Inflammatory macrophage (primary cell): ENCODE measurements at places on chromosomes 5 and 9.
A peak's percentile ranks its signal among the peaks of the same experiment; 100 is the strongest.

GRCh38 chr5:87645224-87645623, 232.5 kb upstream of the CCNH start:
- DNase-seq, result no peak

DNA sequence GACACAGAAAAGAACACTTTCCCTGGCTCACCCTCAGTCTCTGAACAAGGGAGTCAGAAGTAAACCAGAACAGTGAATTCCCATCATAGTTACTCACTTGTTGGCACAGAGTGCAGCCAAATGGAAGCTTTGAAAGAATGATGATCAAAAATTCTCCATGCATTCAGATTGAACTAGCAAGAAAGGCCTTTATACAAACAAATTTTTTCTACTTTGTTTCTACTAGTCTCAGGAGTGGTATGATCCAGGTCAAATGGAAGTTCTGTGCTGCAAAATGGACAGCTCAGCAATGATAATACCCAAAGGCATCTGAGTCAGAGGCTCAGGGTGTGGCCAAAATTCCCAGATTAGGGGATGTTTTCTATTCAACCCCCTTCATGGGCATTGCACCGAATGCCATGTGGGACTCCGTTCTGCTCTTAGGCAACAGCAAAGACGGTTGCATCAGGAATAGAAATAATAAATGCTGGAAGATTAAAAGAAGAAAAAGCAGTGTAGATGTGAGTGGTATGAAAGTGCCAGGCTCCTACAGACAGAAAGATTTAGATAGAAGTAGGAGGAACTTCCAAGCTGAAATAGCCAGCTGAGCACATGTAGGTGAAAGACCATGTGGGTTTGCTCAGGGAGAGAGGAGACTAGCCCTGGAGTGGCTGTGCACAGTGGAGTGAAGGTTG, 24.0 kb upstream of the ASPN start:
- DNase-seq, result no peak

GRCh38 chr5:7794311-7794710, 56.6 kb downstream of the CFAP90 start:
- no peak for DNase-seq

DNA sequence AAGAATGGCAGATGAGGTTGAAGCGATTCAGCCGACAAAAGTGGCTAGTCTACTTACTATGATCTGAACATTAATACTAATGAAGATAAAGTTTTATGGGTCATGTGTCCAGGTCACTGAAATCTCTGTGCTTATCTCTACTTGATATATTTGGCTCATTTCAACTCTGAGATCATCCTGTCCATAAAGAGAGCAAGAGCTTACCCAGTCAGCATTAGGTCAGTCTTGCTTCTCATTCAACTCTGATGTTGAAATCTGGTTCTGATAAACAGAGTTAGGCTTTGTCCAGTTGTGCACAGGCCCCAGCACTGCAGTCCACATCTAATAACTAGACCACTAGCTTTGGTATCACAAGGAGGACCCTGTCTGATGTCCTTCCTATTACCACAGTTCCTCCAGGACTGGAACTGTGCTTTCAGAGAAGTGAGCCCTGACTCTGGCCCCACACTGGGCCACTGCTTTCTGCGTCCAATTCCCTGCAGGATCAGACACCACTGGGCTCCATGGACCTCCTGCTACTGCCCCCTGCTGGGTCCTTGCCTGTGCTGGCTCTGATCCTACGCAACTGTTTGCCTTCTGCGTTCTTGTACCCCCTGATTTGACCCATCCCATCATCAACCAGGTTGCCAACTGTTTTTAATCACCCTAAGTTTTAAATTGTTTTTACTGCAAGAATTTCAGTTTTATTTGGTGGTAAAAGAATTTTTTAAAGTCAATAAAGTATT, 23.7 kb upstream of the FAM120A start:
- peak; percentile 8 for DNase-seq

GRCh38 chr9:79264511-79265355, 307.0 kb upstream of the TLE4 start:
- DNase-seq, result peak; percentile 47

GRCh38 chr9:137293482-137294090, 8.5 kb downstream of the NRARP start:
- no peak for DNase-seq

DNA sequence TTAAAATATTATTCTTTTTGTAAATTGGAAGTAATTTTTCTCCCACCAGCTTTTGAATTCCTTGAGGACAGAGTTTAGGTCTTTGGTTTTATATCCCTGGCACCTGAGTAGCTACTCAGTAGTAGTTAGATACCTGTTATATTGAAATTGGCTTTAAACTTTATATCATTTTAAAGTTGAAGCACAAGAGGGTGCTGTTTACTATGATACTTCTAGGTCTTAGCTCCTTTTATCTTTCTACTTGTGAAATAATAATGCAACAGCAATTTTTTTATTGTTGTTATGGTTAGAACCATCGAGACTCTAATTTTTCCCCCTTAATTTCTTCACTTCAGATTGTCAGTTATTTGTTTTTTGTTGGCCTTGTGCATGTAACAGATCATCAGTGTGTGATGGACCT, 46.3 kb downstream of the AP3S1 start:
- DNase-seq, result no peak

- DNase-seq, result no peak
These were observed 726.4 kb upstream of the GRAMD2B start for GRCh38 chr5:125696762-125697161.

DNA sequence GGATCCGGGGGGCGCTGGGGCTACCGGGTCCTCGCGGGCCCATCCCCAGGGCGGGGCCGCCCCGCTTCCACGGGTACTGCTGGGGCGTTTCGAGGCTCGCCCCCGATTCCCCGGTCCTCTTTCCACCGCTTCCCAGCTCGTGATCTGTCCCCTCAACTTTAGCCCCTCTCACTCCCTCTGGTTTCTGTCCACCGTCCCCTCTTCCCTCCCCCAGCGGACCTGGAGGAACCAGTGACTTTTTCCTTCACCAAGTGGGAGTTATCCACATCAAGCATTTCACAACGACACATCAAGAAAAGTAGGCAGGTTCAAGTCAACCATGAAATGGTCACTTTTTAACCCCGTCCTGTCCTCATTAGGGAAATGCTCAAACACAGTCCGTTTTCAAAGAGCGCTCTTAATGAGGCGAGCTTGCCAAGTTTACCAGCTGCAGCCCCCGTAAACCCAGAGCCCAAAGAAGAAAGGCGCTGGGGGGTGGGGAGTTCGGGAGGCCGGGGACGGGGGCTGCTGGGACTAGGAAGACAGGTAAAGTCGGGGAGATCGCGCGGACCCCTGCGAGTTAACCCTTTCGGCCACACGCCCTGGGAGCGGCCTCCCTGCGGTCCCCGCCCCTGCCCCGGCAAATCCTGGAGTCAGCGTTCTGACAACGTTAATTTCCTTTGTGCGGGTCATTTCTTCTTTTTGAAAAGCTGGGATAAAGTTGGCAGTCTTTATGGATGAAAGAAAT, 2.1 kb upstream of the NFIB start:
- no peak for DNase-seq

DNA sequence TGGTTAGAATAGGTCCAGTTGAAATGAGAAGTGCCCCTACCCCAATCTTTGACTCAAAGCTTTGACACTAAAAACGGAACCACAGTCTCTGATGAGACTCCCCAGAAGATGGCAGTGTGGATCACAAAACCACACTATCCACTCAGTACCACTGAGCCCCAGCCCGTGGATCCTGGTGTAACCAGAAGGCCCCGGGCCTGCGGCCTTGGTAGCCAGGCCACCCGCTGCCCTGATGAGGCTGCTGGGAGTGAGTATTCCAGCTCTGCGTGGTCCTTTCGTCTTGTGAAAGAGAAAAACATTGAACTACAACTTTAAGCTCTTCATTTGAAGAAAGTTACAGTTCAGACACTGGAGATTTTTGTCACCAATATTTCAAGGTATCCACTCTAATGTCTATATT, 42.2 kb upstream of the FBP1 start:
- peak; percentile 70 for DNase-seq

- no peak for DNase-seq
These were observed 183.1 kb downstream of the C9orf50 start for GRCh38 chr9:129437626-129438323.

- DNase-seq, result no peak
These were observed 40.8 kb downstream of the SHC3 start for GRCh38 chr9:89137542-89138462.

DNA sequence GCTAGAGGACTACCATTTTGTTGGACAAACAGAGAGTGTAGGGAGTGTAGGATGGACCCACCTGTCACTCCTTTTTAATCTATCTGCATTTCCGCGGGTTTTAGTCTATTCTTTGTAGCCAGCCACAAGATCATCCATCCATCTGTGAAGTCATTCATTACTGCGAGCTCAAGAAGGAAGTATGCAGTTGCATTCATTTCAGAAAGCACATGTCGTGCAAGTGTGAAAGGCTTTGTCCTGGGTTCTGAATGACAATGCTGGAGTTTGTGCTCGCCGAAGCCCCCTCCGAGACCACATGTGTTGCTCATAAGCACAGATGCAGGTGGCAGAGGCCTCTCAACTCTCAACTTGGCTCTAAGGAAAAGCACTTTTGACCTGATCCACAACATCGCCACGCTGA, 70.3 kb upstream of the BASP1 start:
- no peak for DNase-seq

GRCh38 chr5:144979516-144980264, 809.0 kb downstream of the KCTD16 start:
- no peak for DNase-seq

DNA sequence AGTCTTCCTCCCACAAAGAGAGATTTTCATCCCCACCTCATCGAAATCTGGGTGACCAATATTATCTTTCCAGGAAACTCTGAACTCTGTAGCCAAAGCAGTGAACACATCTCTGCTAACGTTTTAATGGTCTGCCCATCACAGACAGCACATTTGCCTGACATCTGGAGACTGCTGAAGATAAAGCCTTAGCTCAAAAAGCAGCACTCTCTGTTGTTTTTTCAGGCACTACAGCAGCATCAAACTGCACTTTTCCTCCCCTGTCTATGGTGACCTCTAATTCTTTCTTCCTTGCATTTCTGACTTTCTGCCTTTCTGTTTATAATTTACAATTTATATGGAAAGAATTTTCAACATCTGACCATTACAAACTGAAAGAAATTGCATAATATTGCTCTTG, 66.8 kb downstream of the RAB3C start:
- DNase-seq, result no peak

DNA sequence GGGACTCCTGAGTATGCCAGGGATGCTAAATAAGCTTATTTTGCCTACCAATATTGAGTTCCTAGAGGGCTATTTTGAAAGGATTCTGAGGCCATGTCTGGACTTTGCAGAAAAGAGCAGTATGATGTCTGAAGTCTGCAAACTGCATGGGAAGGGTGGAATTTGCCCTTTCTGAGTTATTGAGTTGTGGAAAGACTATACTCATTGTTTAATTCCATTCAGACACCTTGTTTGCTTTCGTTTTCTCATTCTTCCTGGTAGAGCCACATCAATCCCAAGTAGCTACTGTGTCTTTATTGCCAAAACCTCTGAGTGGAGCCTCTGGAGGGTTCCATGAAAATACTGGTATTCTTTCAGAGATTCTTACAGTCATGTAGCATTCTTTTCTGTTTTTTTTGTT, 50.9 kb upstream of the PPP1R2B start:
- no peak for DNase-seq

DNA sequence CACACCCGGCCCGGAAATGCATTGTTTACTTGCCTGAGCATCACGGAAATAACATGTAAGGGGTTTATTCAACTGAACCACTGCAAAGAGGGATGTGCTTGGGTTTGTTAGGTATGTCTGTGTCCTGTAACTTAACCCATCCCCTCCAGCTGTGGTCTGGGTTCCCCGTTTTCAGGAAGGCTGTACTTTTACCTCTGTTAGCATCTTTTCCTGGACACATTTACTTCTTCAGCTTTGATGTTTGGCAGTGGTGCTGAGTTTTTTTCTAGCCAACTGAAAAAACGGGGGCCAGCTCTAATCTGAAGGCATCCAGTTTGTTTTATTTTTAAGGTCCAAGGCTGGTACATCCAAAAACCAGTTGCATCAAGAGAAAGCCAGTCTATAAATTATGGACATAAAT, 561.8 kb downstream of the BNC2 start:
- no peak for DNase-seq

DNA sequence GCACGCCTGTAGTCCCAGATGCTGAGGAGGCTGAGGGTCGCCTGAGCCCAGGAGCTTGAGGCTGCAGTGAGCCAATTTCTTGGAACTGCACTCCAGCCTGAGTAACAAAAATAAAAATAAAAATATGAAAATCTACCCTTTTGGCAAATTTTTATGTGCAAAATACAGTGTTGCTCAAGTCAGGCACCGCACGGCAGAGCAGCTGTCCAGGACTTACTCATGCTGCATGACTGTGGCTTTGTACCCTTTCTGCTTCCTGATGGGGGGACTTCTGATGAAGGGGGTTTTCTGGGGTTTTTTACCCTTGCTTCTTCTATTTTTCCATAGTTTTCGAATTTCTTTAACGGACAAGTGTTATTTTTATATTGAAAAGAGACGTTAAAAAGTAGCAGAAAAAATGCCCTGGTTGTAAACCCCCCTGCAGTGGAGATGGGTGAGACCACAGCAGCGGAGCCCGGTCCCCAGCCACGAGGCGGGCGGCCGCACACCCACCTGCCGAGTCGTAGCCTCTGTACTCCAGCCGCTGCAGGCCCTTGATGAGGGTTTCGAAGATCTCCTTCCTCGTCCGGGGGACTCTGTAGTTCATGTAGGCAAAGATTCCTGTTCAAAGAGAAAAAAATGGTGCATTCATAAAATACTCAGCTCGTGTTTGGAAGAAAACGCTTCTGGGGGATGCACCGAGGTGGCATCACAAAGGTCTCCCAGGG, 15.0 kb downstream of the GFPT2 start:
- DNase-seq, result no peak

- DNase-seq, result no peak
These were observed 17.1 kb downstream of the FBP1 start for GRCh38 chr9:94622087-94622800.

- DNase-seq, result no peak
These were observed 182.4 kb downstream of the NFIB start for GRCh38 chr9:14131356-14132088.

- no peak for DNase-seq
These were observed 266.0 kb downstream of the EFNA5 start for GRCh38 chr5:107404595-107405374.

GRCh38 chr9:134190232-134191121, 26.1 kb upstream of the RNU6ATAC start:
- DNase-seq, result no peak

DNA sequence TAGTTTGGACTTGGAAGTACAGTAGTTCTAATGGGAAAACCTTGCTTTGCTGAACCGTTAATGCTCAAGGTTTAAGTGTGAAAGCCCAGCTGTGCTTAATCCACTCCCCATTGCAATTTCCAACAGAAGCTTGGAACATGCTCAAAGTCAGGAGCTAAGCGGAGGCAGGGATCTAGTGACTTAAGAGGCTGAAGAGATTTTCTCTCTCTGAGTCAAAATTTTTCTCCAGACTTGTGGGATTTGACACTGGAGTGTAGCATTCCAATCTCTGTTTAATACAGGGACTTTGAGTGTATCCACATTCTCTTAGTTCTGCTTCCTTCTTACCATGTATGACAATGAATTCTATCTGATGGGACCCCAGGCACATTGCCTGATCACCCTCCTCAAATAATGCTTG, 471.8 kb downstream of the KIF4B start:
- no peak for DNase-seq

DNA sequence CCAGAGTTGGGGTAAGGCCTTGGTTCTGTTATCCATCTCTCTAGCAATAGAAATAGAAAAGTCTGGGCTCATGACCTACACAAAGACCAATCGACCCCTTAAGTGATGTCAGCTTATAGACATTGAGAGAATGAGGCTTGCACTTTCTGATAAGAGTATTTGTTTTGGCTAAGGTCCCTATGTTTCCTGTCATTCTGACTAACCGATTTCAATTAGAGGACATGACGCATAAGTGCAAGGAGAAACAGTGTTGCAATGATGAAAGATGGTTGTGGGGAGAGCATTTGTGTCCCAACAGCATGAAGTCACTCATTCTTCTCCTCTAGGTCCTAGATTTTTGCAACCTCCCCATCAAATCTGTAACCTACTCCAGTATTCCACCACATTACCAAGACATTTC, 255.1 kb downstream of the MAT2B start:
- DNase-seq, result no peak
